ENCODE measurements at places on chromosomes 4 and X.

DNA sequence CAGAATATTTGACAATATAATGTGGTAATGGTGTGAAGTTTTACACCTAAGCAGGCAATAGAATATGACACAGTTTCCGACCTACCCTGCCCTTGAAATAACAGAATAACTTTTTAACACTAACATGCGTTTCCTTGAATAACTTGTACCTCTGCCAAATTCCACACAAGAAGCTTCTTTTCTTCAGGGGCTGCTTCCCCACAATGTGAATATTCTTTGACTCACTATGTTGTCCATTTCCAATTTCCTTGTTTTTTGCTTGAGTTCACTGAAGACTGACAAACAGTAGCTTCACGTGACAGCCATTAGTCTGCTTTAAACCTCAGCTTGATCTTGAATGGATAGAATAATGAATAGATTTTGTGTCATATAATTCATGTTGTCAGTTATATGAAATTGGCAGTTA is 14.3 kb downstream of the SHROOM3 start:
- DNase-seq: no peak

DNA sequence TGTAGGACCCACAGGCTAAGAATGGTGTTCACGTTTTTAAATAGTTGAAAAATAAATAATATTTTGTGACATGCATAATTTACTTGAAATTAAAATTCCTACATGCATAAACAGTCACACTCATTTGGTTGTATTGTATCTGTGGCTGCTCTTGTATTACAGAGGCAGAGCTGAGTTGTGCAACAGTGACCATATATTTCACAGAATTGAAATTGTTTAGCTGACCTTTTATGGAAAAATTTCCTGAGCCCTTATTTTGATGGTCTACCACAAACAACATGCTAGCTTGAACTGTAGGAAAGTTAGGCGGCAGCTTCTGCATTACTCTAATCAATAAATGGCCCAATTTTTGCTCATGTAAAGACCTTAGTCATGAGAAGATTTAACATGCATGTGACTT is 633.4 kb upstream of the AADAT start:
- no peak for DNase-seq

GRCh38 chrX:78946178-78946931 is 1.2 kb downstream of the P2RY10 start:
- no peak for DNase-seq

DNA sequence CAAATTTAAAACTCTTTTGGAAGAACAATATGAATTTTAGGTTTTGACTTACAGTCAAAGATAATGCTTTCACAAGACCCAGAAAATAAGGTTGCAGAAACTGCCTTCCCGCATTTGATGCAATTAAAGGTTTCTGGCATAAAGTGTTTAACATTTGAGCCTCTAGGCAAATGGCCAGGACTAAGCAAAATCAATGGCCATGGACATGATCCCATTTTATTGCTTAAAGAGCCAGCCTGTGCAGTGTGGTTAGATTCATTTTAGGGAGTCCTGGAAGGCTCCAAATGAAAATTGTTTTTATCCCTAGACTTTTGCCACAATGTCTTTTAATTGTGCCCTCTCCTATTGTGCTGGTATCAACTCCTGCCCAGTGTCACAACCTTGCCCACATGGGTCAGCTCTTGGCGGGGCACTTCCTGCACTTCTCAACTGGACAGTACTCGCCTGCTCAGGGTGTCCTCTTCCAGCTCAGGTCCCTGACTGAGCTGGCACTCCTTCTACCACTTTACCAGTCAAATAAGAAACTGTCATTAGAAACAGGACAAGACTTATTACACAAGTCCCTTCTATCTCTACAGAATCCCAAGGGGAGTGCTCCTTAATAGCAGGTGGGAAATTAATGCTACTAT is 208.4 kb upstream of the NPY2R start:
- no peak for DNase-seq

GRCh38 chrX:13587786-13588477 is 18.5 kb downstream of the EGFL6 start:
- no peak for DNase-seq

DNA sequence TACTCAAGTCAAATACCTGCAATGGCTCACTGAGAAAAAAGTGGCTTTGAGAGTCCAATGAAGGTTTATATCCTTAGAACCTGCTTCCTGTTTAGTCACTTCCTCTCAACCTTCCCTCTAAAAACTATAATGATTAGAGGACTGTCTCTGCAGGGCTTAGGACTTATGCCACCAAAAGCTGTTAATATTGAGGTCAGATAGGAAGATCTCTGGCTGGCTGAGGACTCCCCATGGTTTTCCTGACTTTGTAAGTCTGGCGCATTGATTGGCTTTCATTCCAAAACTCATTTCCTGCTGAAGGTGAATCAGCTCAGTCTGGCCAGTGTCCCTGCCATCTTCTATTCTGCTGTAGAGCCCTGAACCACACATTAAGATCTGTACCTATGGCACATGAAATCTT is 140.9 kb upstream of the ANK2 start:
- DNase-seq: no peak
